HT1080 (cell line): ENCODE measurements at places on chromosomes 7 and 10.

GRCh38 chr10:73843261-73843660, 31.1 kb downstream of the CAMK2G start:
- DNase-seq, result no peak

- no peak for DNase-seq
These were observed 315.3 kb downstream of the SDK1 start for GRCh38 chr7:3616306-3616705.

GRCh38 chr7:158404031-158404761, 183.4 kb downstream of the PTPRN2 start:
- DNase-seq, result no peak

DNA sequence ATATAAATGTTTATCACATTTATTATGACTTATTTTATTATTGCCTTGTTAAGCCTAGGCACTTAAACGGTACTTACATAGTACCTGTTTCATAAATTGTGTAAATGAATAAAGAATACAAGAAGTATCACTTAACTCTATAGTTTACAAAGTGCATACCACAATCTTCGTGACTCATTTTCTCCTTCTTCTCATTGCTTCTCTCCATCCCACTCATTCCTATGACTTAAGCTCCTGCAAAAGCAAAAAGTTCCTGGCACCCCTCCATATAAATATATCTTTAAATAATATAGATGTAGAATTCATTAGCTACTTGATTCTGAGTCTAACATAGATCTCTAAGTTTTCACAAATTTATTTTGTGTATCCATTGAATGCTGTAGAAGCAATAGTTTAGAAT, 1382.0 kb upstream of the CELF2 start:
- DNase-seq, result no peak
